Astrocyte (in vitro differentiated cells and primary cell): ENCODE measurements at places on chromosomes 1 and 21. TPM values are rescaled to one million over a fixed set of nuclear protein-coding genes. Genes with fewer than 3 reads are reported as not detected.

Gene FCGR1A
- not detected in 2 replicates for total RNA-seq

Gene LRRN2
- 4.9 and 5.9 TPM in 2 replicates for total RNA-seq

Gene SH2D1B
- total RNA-seq: not detected in 2 replicates

Gene TPTE
- not detected in 2 replicates for total RNA-seq

Gene MAEL
- 0.11 and 0.17 TPM in 2 replicates for total RNA-seq

Gene ATP1A4
- total RNA-seq: not detected in 2 replicates

Gene C1orf141
- not detected in 2 replicates for total RNA-seq

Gene SLC5A9
- not detected in 2 replicates for total RNA-seq

Gene ROR1
- total RNA-seq: 38.3 and 40.5 TPM in 2 replicates

- DNase-seq: peak; percentile 44
Observed at GRCh38 chr1:8554956-8555534, 237.1 kb downstream of the SLC45A1 start.

DNA sequence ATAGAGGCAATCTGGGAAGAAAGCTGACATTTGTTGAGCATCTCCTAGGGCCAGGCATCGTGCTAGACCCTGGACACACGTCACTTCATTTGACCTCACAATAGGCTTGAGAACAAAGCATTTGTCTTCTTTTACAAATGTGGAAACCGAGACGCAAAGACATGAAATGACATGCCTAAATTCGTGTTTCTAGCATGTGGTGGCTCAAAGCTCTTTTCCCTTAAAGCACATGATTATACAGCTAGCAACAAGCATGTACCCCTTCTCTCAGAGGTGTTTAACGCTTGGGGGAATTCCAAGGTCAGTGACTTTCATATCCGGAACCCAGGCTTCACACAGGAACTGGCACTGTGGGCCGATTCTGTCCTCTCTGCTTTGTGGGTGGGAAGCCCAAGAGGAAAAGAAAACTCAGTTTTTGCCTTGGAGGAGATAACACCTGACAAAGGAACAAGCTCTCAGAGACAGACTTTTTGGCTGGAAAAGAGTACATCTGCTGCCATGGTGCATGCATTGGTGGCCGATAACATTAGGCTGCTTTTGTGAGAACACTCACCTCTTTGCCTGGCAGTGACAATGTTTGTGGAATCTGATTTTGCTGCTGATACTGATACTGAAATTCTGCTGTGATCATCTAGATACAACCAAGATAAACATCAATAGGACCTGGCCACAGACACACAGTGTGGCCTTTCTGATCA is 15.4 kb upstream of the CD2 start:
- no peak for DNase-seq

GRCh38 chr1:214472364-214472763 is 79.0 kb downstream of the PTPN14 start:
- peak; percentile 44 for DNase-seq

DNA sequence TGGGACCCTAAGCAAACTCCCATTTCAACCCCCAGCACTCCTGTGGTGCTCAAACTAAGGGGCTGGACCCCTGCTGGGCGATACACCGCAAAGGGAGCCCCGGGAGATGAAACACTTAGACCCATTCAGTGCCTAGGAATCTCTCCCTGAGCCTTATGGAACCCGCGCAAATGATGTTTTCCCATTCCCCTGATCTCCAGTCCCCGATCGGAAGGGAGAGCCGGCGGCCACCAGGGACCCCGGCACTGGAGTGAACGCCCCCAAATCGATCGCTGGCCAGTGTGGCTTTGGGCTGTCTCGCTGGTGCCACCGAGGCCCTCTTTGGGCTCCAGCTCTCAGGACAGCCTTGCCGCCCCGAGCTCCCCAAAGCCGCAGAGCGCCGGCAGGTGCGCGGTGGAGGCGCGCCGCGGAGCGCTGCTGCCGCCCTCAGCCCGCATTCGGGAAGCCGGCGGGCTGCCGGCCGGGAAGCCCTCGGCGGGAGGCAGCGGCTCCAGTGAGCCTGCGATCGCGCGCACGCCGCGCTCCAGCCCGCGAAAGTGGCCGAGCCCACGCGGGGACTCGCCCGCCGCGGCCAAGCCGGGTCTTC is 1.1 kb downstream of the PLXNA2 start:
- peak; percentile 21 for DNase-seq

DNA sequence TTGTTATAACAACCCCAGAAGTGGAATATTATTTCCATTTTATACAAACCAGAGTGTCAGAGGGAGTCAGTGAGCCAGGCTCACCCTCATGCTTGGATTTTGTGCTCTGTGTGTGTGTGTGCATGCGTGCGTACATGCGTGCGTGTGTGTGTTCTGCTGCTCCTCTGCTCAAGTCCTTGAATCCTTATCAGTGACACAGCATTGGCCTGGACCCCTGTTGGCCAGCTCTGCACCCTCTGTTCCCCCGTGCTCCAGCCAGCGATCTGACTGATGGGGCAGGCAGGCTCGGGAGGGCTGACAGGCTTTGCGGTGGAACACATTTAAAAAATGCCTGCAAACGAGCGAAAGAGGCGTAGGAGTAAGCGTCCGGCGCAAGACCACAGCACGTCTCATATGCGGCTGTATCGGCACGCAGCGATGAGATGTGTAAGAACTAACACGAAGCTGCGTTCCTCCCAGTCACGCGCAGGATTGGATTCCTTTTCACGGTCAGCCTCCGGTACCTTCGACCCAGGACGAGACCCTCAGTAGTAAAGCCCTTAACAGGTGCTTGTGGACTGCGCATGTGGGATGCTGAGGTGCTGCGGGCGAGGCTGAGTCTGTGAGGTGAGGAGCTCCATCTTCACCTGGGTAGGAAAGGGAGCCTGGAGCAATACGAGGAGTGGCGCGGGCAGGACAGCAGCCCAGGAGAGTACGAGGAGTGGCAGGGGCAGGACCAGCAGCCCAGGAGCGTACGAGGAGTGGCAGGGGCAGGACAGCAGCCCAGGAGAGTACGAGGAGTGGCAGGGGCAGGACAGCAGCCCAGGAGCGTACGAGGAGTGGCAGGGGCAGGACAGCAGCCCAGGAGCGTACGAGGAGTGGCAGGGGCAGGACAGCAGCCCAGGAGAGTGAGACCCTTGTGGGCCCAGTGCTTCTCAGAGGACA is 130.9 kb downstream of the GALNT2 start:
- no peak for DNase-seq

DNA sequence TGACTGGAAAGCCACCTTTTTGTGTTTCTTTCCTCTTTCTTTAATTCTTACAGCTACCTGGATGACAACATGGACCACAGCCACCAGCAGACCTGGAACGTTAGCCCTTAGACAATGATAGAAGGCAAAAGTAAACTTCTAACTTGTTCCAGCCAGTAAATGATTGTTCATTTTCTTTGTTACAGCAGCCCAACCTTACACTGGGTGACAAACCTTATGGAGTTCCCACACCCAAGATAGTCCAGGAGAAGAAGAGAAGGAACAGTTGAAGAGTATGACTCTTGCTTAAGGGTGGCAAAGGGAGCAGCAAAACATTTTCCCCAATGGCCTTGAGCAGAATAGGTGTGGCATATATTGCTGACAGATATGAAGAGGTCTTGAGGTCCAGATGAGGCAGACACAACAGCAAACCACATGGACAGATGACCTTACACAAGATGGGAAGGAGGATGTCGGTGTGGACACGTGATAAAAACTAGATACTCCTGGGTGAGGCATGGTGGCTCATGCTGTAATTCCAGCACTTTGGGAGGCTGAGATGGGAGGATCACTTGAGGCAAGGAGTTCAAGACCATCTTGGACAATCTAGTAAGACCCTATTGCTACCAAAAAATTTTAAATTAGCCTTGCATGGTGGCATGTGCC is 11.8 kb upstream of the FAM76A start:
- DNase-seq: no peak

DNA sequence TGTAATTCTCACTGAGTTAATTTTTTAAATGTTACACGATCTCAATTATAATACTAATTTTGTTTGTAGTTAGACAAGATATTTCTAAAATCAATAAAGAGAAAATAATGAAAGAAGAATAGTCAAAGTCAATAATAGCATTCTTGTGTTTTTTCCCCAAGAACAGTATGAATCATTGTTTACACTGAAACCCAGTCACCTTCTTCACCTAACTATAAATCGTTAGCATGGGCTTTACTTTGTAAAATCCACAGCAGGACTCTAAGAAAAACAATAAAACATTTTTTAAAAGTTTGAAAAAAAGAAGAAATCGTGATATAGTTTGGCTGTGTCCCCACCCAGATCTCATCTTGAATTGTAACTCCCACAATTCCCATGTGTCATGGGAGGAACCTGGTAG is 234.6 kb upstream of the LYPLAL1 start:
- DNase-seq: no peak

- no peak for DNase-seq
Observed at GRCh38 chr1:228011721-228012311, 5.0 kb downstream of the WNT3A start.

GRCh38 chr21:28699596-28700259 is 292.9 kb downstream of the LTN1 start:
- DNase-seq: no peak

- DNase-seq: no peak
Observed at GRCh38 chr1:17596651-17597509, 57.4 kb downstream of the ARHGEF10L start.

DNA sequence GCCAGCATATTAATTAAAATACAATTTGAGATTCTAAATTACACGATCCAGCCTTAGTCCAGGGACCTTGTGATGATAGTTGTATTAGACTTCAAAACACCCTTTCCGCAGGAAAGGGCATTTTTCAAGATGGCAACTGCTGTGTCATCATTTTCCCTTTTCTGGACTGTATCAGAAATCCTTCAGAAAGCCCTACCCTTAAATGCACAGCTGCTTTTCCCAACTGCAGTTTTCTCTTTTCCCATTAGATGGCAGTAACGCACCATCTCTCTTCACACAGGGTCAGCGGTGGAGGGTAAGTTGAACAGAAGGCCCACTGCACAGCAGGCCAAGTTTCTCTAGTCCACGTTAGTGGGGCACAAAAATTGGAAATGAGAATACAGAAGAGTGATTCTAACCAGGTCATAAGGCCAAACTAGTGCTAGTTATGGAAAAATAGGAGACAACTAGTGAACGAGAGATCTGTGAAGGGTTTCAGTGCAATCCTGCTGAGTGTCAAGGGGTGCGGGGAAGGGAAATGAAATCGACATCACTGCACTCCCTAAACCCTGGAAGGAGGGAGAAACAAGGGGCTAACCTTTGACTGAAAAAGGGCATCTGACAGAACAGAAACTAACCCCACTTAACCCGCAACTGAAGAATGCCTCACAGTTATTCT is 22.1 kb upstream of the TDRD10 start:
- DNase-seq: peak; percentile 51

- DNase-seq: no peak
Observed at GRCh38 chr1:151811181-151811580, 6.0 kb upstream of the LINGO4 start.

GRCh38 chr21:15076730-15077129 is 11.9 kb upstream of the NRIP1 start:
- DNase-seq: no peak

- no peak for DNase-seq
Observed at GRCh38 chr21:42535602-42536171, 22.0 kb downstream of the SLC37A1 start.

DNA sequence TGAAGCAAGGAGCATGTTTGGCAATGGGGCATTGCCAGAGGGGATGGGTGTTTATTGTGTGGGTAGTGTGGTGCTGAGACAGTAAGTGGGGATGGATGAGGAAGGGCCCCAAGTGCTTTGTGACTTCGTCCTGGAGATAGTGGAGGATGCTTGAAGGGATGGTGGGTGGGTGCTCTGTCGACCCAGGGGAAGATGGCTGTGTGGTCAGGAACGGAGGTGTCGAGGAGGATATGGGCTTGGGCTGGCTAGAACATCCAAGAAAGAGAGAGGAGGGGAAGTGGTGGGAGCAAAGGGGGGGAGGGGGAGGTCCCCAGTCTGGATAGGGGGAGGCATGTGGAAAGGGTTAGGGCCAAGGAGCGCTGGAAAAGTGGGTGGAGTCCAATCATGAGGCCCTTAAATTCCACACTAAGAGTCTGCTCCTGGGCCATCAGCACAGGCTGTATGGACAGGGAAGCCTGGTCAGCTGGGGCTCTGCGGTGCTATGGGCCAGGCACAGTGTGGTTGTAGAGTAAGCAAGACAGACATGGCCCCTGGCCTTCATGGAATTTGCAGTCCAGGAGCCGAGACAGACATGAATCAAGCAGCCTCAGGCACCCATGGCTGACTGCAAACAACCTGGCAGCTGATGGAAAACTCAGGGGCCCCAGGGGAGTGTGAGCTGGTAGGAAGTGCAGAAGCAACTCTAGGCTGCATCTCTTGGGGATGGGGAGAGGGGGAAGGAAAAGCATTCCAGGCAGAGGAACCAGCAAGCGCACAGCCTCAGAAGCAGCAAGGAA is 36.3 kb downstream of the EDN2 start:
- no peak for DNase-seq

DNA sequence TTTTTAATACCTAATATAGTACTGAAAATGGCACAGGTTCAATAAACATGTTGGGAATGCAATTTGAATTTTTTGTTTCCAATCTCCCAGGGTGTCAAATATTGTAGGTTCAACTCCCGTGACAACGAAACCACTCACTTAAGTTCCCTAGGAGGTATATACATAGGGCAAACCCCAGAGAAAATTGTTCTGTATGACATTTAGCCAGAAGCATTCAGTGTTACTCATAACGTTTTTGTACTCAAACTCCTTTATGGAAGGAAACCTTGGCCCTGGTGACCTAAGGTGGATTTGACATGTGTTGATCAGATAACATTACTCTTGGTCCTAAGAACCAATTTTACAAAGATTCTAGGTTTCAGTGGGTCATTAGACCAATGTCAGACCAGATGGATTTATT is 110.6 kb downstream of the USP25 start:
- no peak for DNase-seq

DNA sequence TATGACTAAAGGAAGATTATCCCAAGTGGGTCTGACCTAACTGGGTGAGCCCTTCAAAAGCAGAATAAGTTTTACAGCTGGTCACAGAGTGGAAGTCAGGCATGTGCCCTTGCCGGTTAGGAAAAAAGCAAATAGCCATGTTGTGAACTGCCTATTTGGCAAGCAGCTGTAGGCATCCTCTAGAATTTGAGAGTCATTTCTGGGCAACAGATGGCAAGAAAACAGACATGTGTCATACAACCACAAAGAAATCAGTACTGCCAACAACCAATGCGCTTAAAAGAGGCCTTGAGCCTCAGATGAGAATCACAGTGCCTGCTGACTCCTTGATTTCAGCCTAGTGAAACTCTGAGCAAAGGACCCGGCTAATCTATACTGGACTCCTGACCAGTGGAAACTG is 26.8 kb downstream of the LRRC53 start:
- DNase-seq: no peak

DNA sequence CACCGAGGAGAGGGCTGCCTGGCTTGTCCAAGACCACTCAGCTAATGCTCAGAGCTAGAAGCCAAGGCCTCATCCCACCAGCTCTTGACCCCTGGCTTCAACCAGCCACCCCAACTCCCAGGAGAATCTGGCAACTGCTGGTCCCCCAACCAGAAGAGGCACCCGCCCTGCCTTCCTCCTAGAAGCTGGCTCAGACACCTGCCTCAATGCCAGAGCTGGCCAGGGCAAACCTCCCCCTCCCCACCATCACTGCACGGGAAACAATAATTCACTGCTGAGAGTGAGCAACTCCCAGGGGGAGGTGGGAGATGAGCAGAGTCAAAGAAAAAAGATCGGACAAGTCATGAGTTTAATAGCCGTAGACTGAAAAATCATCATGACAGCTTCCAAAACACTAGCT is 3.3 kb downstream of the CHD5 start:
- DNase-seq: no peak
